Head of caudate nucleus (tissue), 42 donors: ENCODE measurements at places on chromosomes 12 and 14.

DNA sequence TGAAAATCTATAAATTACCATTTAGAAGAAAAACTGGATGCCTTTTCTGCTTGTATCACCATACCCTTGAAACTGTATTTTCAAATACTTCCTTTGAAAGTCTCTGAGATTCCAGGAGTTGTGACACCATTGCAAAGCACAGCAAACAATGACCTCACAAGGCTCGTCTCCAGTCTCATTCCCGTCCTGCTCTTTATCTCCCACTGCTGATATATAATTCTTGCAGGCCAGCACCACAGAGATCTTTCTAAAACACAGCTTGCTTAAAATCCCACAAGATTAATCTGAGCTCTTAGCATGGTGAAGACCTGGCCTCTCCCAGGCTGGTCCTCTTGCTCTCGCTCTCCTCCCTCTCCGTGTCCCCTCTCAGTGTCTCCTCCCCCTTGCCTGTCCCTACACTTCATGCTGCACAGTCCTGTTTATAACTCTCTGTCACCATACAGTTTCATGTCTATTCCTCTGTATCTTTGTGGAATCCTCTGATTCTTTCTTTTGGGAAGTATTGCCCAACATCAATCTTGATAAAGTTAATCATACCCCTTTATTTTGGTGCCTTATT lies 51.8 kb downstream of the ZFYVE21 start:
- no peak for DNase-seq

DNA sequence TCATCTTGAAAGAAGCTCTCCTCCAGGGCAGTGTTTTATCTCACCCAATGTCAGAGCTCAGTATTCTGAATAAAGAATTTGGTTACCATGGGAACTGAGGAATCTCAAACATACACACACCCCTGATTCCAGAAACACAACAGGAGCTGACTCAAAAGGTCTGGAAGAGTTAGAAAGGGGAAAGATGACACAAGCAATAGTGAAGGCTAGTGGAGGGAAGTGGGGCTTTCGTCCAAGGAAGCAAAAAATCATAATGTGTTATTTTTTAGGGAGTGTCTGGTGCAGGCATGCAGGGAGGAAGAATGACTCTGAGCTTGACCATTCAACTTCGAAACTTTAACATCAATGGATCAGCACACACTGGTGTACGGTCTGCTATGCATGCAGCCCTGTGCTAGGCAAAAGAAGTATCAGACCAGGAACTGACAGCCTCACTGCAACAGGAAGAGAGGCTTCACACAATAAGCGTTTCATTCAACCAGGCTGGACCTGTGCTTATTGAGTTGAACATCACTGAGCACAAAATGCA lies 20.3 kb downstream of the HEBP1 start:
- no peak for DNase-seq

DNA sequence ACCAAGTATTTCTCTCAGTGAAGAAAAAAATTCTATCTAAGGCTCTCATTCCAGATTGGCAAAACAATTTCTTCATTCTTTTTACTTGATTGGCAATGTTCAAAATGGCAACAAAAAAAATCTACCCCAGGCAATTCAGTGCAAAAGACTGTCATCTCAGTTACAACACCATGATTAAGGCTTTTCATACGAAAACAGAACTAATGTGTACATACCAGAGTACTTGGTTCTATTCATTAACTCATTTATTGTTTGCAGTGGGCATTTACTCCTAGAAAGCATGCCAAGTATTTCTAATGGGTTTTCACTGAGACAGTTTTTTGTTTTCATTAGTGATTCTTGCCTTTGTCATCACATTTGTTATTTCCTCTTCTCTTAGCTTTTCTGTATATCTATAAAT lies 33.0 kb downstream of the DBX2 start:
- DNase-seq = no peak

GRCh38 chr14:82549306-82549990 lies 1015.8 kb upstream of the SEL1L start:
- no peak for DNase-seq

DNA sequence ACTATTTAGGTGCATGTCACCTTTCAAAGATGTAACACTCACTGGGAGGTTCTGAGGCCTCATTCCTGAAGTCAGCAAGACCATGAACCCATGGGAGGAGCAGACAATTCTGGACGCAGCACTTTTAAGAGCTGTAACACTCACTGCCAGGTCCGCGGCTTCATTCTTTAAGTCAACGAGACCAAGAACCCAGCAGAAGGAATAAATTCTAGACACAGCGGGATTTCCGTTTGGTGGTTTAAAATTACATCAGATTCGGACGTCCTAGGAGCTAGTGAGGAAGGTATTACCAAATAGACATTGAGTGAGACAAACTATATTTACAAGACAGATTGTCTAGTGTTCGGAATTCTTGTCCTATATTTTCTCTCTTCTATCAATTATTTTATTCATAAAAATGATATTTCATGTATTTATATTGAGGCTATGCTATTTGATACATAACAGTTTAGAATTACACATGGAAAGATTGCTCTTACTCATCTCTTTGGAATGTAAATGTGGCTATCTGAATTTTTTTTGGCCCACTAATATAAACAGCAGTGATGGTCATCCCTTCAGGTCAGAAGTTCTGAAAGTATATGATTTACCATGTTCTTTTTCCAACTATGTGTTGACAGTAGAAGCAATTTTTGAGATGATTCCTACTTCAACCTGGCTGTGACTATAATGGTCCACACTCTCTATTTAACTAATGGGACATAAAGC lies 1973.0 kb upstream of the FLRT2 start:
- DNase-seq = no peak

DNA sequence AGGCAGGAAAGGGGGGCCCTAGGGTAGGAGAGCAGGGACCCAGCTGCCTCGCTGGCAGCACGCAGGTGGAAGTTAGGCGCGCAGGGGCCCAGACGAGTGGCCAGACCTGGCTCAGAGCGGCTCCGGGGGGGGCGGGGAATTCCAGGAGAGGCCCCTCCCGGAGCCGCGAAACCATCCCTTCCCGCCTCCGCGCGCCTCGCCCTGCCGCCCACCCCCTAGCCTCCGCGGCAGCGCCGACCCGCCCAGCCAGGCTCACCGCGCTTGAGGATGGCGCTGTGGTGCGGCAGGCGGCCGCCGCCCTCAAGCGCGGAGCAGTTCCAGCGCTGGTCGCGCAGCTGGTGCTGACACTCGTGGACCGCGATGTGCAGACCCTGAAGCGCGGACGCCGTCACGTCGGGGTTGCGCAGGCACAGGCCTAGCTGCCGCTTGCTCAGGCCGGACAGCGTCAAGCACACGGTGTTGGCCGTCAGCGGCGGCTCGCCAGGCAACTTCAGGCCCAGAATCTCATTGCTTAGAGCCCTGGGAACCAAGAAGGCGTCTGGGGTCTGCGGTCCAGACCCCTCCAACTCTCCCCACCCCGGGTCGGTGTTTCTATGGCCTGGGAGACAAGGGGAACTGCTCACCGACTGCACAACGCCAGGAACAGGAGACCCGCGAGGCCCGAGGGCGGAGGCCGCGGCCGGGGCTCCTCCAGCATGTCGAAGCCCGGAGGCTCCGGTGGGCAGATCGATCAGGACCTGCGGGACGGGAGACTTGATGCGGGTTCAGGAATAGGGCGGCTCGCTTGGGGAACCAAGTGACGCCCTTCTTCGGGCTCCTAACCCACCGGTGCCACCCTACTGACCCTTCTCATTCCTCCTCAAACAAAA lies 1.5 kb downstream of the WNT10B start:
- peak; percentile 46 for DNase-seq

- DNase-seq = no peak
Observed at GRCh38 chr12:61137677-61138414, 1122.4 kb upstream of the USP15 start.

DNA sequence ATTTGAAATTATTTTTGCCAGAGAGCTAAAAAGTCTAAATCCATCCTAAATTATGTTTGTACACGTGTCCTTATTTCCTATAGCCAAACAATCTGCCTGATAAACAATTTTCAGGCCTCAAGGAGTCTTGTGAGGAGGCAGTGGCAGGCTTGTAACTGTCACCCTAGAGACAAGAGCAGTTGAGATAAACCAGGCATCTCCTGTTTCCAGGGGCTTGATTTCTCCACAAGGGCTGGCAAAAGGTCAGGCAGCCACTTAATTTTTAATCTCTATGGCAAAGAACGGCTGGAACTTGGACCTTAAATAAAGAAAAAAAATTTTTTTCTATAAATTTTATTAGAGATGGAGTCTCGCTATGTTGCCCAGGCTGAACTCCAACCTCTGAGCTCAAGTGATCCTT lies 15.5 kb downstream of the PKP2 start:
- DNase-seq = no peak

- DNase-seq = no peak
Observed at GRCh38 chr14:94345344-94346064, 22.4 kb upstream of the SERPINA6 start.

DNA sequence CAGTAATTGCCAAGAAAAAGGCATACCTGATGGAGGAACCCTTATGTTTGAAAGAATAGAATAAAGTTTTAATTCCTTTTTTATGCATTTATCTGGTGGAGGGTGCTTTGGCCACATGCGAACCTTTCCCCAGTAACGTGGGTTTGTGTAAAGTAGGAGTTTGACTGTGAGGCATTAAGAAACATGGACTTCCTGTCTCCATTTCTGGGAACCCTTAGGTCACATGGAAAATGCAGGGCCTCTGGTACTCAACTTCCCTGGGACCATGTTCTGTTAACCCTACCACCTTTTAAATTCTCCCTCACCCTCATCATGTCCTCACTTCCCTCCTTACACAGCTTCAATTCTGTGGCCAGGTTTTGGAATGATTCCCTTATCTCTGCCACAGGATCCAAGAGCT lies 80.3 kb downstream of the PPM1A start:
- no peak for DNase-seq

- no peak for DNase-seq
Observed at GRCh38 chr14:80605536-80605935, 336.0 kb downstream of the CEP128 start.
